MV-4-11 (cell line): ENCODE measurements at places on chromosomes 7 and 10.

DNA sequence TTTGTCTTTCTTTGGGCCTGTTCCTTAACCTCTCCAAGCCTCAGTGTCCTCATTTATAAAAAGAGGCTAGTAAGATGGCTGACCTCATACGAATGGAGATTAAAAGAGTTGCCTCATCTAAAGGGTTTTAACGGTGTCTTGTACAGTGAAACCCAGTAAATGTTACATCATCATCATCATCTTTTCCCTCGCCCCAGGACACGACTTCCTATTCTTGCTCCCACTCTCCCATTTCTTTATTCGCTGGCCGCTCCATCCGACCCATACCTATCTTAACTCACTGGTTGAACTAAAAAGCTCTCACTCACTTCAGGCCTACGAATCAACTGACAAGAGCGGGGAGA lies 554 bp downstream of the FRA10AC1 start:
- peak; percentile 70 for DNase-seq

DNA sequence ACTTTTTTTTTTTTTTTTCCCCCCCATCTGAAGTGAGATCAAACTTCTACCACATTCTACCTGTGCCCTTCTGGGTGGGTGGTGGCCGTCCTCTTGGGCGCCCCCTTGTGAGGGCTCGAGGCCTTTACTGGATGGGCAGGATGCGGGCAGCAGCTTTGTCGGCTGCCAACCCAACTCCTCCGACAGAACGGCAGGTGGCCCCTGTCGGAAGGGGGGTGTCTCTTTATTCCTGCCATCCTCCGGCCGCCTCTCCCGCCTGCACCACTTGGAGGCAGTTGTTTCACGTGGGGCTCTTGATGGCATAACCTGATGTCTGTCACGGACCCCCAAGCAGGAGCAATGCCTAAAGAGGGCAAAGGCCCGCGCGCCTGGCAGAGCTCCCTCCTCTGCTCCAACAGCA lies 31.0 kb downstream of the AMZ1 start:
- DNase-seq, result no peak

DNA sequence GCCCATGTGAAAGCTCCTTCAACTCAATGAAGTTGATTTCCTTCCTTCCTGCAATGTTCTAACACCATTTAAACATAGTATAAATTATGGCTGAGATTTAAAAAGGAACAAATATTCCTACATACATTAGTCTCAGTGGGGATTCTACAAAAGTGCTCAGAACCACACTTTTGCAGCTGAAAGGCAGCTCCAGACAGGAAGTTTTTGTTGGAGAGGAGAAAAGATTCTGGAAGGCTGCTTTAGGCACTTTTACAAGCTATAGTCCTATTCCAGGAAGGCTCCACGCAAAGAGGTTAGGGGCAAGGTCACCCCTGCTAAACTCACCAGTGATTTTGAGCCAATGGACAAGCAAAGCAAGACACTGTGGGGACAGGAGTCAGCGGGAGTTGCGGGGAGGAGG lies 179.2 kb upstream of the CDCA7L start:
- DNase-seq, result no peak

GRCh38 chr7:101676062-101676598 lies 47.0 kb upstream of the MYL10 start:
- no peak for DNase-seq

DNA sequence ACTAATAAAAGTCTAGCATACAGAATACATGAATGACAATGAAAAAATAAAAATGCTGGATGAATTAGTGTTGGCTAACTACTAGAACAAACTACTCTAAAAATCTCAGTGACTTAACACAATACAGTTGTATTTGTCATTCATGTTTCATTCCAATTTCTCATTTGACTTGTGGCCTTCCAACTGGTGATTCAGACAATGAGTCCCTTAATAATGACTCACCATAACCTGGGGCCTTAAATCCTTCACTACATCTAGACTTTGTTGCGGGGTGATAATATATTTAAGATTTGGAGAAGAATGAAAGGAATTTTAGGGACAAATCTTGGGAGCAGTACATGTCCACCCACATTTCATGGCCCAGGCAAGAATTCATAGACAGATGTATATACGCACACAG lies 90.5 kb upstream of the POM121L12 start:
- no peak for DNase-seq

GRCh38 chr7:66905278-66905677 lies 15.7 kb upstream of the TMEM248 start:
- peak; percentile 14 for DNase-seq
